Naive B cell (primary cell): ENCODE measurements at places on chromosomes 2 and 18. TPM values are rescaled to one million over a fixed set of nuclear protein-coding genes. Genes with fewer than 3 reads are reported as not detected.

Gene FAM237A
- not detected for polyA plus RNA-seq

Gene SCYGR7
- not detected for polyA plus RNA-seq

Gene SLC38A11
- 8.1 TPM for polyA plus RNA-seq

GRCh38 chr18:693466-694187 is 18.8 kb downstream of the ENOSF1 start:
- no peak for DNase-seq

Gene LYG1
- polyA plus RNA-seq = not detected

DNA sequence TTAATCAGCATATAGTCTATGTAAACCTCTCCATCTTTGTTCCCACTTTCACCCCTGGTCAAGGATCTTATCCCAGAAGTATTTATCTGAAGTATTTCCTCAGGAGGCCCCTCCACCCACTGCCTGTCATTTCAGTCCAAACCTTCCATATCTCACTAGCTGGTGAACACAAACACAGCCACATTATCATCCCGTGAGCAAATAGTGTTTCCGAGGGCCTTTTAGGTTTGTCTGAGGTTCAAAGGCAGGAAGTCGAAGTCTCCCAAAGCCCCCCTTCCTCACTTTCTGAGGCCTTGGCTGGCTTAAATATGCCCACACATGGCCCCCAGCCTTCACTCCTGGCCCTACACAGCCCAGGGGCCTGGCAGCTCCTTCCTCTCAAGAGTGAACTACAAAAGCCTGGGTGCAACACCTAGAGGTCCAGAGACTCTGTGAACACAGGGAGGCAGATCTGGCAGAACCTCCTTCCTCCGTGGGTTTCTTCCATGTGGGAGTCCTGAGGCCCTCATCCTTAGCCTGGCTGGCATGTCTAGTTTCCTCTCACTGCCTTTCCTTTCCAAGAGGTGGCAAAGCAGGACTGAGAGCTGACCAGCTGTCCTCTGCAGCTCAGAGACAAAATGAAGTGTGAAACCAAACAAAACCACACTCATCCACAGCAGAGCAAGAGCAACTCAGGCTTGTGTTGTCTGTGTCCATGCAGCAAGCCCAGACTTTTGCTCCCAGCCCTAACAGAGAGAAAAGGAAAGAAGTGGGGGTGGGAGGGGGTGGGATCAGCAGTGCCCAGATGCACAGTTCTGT is 264.2 kb downstream of the SS18 start:
- DNase-seq = no peak

GRCh38 chr2:63993871-63994270 is 25.4 kb downstream of the VPS54 start:
- DNase-seq = no peak

Gene DCC
- polyA plus RNA-seq = not detected

GRCh38 chr2:100031604-100032003 is 110.8 kb downstream of the AFF3 start:
- no peak for DNase-seq

Gene POTEC
- not detected for polyA plus RNA-seq

DNA sequence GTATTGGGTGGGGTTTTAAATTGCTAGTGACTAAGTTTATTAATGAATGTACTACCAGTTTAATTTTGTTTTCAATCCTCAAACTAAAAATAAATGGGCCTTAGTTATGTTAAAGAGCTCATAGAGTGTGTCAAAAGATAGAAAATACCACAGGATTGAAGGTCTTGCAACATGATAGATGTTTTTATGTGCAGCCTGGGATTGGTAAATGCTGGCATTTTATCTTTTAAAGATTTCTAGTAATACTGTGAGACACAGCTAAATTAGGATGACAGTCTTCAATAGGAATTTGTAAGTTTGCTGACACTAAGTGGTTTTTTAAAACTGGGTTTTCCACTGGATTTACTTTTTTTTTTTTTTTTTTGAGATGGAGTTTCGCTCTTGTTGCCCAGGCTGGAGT is 122.3 kb downstream of the HAUS1 start:
- DNase-seq = no peak

DNA sequence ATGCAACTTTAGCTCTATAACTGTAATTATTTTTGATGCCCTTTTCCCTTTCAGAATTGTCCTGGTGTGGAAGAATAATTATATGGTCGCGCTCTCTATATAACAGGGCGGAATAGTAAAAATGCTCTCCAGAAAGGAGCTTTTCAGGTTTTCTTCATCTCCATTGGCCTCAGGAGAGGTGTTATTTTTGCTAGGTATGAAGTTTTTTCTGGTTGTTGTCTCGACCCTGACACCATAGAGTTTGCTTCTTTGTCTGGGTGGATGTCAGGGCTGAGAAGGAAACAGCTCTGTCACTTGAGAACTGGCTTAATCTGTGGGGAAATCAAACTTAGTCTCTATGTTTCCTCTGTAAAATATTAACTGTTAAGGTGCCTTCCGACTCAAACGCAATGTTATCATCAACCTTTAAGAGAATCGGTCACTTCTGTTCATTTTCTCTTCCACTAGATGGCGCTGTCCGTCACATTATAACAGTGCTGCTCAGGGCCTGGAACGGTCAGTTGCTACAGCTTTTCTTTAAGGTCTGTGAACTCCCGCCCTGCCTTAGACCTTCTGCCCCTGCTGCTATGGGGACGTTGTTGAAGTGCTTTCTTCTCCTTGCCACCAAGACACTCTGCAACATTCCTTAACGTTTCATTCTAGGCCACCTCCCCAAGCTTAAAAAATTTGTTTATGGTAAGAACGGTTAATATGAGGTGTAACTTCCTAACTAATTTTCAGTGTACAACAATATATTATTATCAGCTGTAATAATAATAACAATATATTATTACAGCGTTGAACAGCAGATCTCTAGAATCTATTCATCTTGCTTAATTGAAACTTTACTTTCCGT is 23.8 kb upstream of the SERPINB12 start:
- peak; percentile 43 for DNase-seq

Gene CD8B2
- not detected for polyA plus RNA-seq

DNA sequence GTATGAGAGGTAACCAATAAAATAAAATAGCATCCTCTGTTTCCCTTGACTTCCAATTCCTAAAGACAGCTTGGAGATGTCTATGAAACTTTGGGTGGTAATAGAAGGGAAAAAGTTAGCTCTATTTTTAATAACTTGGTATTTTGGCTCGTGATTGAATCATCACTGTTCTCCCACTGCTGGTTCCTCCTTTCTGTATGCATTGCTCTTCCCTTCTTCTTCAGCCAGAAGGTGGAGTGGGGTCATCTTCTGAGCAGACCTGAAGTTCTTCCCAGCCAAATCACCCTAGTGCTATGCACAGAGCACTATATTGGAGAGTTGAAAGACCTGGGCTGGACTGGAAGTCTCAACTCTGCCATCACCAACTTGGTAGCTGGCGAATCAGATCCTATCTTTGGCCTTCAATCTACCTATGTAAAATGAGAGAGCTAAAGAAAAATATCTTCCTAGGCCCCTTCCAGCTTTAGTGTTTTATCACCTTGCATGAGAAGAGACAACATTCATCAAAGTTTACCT is 54.1 kb downstream of the CPO start:
- DNase-seq = no peak

DNA sequence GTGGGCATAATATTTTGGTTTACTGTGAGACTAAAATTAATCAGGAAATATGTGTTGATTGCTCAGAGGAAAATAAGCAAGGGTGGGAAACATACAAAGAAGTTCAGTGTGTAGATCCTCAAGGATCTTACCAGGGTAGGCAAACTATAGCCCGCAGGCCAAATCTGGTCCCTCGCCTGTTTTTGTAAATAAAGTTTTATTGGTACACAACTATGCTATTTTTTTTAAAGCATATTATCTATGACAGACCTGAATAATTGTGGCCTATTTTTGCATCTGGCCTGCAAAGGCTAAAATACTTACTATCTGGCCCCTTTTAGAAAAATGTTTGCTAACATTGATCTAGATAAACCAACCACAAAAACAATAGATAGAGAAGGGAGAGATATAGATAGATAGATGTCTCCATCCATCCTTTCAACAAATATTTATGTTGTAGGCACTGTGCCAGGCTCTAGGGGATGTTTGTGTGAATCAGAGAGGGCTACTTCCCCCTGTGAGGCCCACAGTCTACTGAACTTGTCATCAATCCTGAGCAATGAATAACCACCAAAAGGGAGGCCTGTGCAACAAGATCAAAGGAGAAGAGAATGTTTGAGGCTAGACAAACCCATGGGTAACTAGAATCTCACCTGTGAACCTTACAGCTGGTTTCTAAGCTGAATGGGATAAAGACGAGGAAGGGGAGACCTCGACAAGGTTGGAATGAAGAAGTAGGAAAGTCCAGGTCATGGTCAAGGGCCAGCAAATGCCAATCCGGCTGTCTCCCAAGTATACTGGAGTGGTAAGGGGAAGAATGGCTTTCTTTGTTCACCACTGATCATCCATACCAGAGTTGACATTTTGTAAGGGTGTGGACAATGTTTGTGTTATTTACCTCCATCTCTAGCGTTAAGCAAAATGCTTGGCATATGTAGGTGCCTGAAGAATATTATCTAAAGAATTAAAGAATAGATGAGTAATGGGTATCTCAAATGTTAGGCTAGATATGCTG is 23.6 kb downstream of the ALPK2 start:
- no peak for DNase-seq

DNA sequence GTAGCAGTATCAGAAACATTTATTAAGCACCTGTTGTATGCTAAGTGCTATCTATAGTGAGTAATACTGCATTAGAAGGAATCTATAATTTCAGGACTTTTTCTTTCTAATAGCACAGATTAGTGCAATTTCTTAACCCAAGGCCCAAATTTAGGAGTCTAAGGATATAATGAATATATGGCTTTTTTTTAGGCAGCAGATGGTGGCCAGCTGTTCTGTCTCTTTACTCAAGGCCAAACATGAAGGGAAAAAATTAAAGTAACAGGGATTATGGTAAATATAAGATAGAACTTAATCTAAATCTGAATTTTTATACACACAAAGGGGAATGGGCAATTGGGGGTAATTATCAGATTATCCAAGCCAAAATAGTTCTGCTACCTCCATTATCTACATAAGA is 230.6 kb upstream of the SP5 start:
- no peak for DNase-seq

- DNase-seq = no peak
These were observed 66.2 kb downstream of the DNMT3A start for GRCh38 chr2:25275575-25275965.

GRCh38 chr2:77147153-77147552 is 375.0 kb downstream of the LRRTM4 start:
- DNase-seq = no peak

Gene TUBA3E
- not detected for polyA plus RNA-seq
